ENCODE measurements at places on chromosomes 5 and 9.

DNA sequence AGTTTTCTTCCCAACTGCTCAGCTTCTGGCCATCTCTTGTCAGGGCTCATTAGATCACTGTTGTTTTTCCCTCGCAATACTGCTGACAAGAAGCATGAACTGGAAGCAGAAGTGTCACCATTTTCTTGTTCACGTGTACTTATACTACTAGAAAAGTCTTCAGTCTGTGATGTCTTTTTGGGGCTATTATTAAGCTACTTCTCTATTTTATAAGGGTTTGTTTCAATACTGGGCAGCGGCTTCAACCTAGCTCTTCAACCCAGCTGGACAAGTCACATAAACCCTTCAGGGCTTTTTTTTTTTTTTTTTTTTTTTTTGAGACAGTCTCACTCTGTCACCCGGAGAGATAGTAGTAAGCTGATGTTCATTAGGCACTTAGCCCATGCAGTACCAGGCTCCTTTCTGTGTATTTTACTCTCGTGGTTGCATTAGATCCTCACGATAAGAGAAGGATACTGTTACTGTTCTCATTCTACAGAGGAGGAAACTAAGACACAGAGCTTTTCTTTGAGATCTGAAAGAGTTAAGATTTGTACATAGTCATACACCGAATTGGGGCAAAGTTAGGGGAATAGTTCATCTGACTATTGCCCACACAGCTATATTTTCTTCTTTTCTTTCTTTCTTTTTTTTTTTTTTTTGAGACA is 20.5 kb downstream of the RAPGEF1 start:
- no peak overlapping the region for H3K27ac ChIP-seq
- H3K4me1 ChIP-seq: peaks cover 6% of the 10 kb centered on the region
- peaks cover 6% of the 10 kb centered on the region for H3K36me3 ChIP-seq

DNA sequence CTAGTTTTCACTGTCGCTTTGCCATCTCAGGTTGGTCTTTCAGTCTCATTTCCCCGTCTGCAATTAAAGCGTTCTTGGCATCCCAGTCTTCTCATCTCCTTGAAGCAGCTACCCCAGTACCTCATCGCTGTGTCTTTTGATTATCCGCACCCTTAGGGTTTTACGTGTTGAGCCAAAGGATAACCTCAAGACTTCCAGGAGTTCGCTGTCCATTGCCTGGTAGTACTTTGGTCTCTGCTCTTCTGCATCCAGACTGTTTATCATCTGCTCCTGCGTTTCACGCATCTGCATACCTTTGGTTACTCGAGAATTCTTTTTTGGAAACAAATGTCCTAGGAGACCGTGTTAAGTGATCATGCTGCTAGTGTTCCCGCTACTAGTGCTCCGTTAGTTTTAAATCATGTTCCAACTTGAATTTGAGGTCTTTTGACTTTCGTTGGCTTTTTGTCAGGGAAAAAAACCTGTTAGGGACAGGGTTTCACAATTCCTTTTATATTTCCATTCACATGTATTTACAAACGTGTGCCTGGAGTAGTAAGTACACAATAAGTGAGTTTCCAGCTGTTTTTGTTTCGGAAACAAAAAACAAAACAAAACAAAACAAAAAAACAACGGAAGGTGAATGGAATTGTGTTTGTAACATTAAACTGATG is 888 bp downstream of the RABGAP1 start:
- peak overlapping the region; percentile 99 for H3K27ac ChIP-seq
- no peaks in the 10 kb centered on the region for H3K27me3 ChIP-seq
- H3K36me3 ChIP-seq: peaks cover 5% of the 10 kb centered on the region
- H3K4me3 ChIP-seq: peak overlapping the region; percentile 92

DNA sequence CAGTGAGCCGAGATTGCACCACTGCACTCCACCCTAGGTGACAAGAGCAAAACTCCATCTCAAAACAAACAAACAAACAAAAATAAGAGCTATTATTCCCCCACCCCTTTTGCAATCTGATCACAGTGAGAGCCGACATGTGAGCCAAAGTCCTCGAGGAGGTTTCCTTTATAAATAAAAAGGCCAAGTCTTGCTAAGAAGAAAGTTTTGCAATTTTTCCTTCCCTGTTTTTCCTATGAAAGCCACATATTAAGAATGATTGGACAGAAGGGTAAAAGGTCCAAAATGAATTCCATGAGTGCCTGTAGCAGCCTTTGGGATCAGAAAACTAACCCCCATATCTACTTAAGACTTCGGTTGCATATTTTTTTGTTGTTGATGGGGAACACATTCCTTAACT is 179.7 kb downstream of the TSSK1B start:
- H3K4me1 ChIP-seq: peaks cover 23% of the 10 kb centered on the region
- no peak overlapping the region for H3K4me3 ChIP-seq
- no peak overlapping the region for H3K27ac ChIP-seq

GRCh38 chr5:126460977-126461376 is 37.8 kb downstream of the GRAMD2B start:
- peaks cover 24% of the 10 kb centered on the region for H3K4me1 ChIP-seq
- no peak overlapping the region for H3K27ac ChIP-seq
- H3K27me3 ChIP-seq: no peaks in the 10 kb centered on the region
- no peak for DNase-seq

DNA sequence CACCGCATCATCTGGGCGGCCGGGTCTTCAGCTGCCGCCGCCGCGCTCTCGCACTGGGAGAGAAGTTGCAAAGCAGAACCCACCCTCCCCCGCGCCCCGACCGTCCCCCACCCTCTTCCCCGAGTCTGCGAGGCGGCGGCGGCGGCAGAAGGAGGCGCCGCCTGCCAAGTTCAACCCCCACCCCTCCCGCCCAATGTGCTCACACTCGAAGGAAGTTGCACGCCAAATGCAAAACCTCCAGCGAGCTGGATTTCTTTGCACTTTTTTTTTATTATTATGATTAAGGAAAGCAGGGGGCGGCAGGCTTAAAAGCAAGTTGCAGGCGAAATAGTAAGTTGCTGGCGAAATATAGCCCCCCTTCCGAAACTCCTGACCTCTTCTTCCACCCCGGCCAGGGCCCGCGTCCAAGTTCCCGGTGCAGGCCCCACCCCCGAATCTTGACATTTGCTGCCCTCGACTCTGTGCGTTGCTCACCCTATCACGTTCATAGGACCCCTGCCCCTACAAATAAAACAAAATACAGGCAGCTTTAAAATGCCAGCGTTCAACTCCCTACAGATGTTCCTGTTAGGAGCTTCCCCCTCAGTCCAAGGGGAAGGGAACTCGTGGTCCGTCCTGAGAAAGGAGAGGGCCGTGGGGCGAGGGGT is 1.1 kb upstream of the NR3C1 start:
- H3K36me3 ChIP-seq: no peaks in the 10 kb centered on the region
- peaks cover 24% of the 10 kb centered on the region for H3K4me1 ChIP-seq
- peaks cover 35% of the 10 kb centered on the region for H3K27me3 ChIP-seq
- peak overlapping the region; percentile 94 for H3K4me3 ChIP-seq
- peak overlapping the region; percentile 99 for H3K27ac ChIP-seq
